Hippocampal formation (tissue), 2 donors: ENCODE measurements at places on chromosomes 7 and 10.

- no peak for DNase-seq
These were observed 95.4 kb upstream of the CDCA7L start for GRCh38 chr7:22040923-22041595.

GRCh38 chr7:106372595-106373318, 88.0 kb upstream of the NAMPT start:
- no peak for DNase-seq

GRCh38 chr7:126856691-126857291, 395.9 kb downstream of the GRM8 start:
- no peak for DNase-seq

GRCh38 chr7:36509962-36510361, 120.3 kb downstream of the ANLN start:
- DNase-seq, result no peak

DNA sequence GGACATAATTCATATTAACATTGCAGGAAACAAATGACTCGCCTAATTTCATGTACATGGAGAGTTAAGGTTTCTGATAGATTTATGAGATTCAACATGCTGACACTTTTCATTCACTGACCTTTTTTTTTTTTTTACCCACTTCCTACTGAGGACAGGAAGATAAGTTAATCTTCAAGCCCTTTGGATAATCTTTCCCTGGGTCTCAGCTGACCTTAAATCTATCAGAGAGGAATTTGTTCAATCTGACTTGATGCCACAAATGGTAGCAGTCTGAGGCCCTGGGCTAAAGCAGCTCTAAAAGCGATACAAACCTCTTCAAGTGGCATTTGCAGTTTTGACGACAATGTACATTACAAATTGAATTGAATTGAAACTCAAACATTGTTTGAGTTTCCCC, 493.3 kb upstream of the SORCS1 start:
- no peak for DNase-seq

DNA sequence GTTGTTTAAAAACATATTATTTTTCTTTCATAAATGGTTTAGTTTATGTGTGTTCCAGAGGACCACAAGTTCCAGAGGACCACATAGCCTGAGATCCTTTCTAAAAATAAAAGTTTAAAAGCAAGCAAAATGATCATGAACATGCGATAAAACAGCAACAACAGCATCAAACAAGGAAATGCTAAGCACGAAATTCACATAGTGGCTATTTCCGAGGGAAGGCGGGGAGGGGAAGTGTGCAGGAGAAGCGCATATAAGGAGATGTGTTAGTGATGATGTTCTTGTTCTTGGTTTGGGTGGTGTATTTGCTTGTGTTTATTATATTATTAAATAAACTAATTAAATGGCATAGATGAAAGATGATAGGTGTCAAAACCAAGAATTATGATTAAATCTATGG, 1.2 kb downstream of the TBATA start:
- DNase-seq, result no peak

DNA sequence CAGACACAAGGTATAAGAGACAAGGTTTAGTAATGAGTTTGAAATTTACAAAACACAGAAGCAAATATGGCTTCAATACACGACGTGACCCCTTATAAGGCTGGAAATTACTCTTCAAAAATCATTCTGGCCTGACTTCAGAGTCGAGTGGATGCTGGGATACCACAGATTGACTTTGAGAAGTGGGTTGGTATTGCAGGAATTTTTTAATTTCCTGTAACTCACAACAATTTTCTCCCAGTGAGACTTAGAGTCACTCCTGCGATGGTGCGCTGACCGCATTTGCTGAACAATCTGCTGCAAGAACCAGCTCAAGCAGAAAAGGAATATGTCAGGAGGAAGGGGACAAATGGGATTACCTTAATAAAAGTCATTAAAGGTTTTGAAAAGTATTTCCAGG, 132.1 kb downstream of the EMX2 start:
- DNase-seq, result no peak

GRCh38 chr10:101879456-101880231, 36.0 kb upstream of the KCNIP2 start:
- peak; percentile 11 for DNase-seq

- DNase-seq, result no peak
These were observed 215.0 kb downstream of the PHF14 start for GRCh38 chr7:11188529-11189310.

- peak; percentile 37 for DNase-seq
These were observed 36.8 kb downstream of the MYOF start for GRCh38 chr10:93445097-93445960.

- no peak for DNase-seq
These were observed 113.9 kb downstream of the DOCK4 start for GRCh38 chr7:112092306-112092705.

GRCh38 chr10:30017556-30017955, 41.8 kb downstream of the JCAD start:
- DNase-seq, result no peak

DNA sequence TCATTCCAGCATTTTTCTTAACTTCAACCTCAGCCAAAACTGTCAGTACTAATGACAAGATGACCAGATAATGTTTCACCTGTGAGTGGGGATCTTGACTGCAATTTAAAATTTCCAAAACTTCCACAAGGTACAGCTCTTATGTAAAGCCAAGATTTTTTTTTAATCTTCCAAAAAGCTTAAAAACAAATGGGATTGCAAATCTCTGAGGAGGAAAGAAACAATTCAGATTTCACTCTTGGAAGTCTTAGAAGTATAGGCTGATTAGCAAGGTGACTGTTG, 90.2 kb downstream of the AGMO start:
- no peak for DNase-seq

DNA sequence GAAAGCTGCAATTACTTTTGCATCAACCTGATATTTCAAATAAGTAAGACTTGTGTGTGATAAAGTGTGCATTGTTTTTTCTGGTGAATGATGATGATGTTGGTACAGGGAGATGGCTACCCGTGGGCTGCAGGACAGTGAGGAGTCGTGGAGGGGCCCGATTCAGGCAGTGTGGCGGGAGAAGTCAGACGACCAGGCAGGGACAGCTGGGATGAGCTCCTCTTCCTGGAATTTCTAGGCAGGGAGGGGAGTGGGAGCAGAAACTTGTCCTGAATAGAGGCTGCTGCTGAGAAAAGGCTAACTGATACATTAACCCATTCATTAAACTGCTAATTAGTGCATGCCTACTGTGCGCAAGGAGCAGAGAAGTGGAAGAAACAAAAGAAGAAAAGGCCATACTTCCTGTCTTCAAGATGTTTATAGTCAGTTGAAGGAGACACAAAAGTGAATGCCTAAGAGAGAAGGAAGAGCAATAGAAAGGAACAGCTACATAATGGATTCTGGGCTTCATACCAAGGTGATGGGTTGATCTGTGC, 9.3 kb upstream of the GATAD1 start:
- DNase-seq, result no peak

DNA sequence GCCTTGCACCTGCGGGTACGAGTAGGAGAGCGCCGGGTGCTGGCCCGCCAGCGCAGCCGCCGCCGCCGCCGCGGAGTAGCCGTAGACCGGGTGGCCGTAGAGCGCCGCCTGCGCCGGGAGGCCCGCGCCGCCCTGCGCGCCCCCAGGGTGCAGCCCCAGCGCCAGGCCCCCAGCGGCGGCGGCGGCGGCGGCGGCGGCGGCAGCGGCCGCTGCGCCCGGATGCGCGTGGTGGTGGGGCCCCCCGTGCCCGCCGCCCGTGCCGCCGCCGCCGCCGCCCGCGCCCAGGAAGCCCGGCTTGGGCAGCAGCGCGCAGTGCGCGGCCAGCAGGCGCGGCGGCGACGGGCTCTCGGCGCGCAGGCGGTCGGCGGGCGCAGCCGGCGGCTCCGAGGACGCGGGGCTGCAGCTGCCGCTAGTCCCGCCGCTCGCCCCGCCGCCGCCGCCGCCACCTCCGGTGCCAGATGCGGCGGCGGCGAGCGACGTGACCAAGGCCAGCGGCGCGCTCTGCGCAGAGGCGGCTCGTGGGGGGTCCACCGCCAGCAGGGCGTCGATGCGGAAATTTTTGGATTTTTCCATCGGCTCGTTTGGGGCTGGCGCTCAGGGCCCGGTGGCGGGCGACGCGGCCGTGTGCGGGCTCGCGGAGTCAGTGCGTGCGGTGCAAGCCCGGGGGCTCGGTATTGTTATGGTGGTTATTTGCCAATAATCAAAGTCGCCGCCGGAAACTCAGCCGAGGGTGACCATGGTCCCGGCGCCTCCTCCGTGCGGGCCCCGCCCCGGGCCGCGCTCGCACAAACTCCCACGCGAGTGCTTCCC, 480 bp downstream of the MNX1 start:
- no peak for DNase-seq

GRCh38 chr10:100740476-100741377, 4.7 kb upstream of the PAX2 start:
- no peak for DNase-seq

GRCh38 chr10:60572511-60573194, 183.0 kb upstream of the ANK3 start:
- DNase-seq, result peak; percentile 42

DNA sequence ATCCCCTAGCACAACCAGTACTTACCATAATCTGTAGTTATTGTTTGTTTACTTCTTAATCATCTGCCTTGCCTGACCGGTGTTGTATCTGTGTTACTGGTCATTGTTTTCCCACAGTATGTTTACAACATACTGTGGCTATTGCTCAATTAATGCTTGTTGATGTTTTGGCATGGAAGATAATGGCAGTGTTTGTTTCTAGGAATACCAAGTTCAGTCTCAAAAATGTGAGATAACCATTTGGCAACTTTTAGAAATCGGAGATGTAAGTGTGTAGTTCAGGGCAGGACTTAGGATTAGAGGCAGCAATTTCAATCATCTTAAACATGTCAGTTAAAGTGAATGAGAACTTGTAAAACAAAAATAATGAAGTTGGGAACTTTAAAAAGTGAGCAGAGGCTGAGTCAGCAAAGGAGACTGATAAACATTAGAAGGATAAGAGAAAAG, 8.2 kb downstream of the MINDY3 start:
- DNase-seq, result no peak

DNA sequence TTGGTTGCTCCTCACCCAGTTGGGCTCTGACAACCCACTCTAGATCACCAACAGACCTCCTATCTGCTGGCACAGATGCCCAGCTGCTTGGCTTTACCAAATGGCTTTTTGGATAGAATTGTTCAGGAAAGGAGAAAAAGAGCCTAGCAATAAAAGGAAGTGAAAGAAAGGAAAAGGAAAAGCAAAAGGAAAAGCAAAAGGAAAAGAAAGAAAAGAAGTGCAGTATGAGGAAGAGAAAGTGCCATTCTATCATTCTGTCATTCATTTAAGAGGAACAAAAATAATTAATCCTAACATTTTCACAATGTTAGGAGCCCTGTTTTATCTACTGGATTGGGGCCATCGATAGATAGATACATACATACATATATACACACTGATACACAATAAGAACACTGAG, 353.6 kb downstream of the THSD7A start:
- no peak for DNase-seq

DNA sequence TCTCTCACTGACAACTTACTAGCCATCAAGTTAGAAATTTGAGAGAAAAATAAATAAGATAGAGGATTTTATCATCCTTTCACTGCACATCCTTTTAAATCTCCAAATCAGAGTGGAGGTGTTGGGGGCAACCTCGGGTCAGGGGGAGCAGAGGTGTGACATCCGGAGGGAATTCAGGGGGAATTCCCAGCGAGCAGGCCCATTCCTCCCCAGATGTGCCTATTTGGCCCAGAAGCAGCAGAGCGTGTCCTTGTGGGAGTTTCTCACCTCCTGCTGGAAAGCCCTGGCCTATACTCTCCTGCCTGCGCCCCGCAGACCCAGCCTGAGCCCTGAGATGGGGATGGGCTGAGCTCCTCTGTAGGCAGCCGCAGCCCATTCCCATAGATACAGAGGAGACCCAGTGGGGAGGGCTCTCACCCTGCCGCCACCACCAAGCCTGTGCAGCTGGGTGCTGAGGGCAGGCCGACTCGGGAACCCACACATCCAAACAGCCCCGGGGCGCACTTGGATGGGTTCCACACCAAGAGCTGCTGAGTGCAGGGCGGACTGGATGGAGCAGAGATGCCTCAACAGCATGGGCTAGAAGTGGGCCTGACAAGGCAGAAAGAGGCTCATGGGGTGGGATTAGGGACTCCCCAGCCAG, 124.5 kb downstream of the CXCL12 start:
- DNase-seq, result no peak

GRCh38 chr7:18421297-18422002, 74.1 kb upstream of the HDAC9 start:
- DNase-seq, result no peak

DNA sequence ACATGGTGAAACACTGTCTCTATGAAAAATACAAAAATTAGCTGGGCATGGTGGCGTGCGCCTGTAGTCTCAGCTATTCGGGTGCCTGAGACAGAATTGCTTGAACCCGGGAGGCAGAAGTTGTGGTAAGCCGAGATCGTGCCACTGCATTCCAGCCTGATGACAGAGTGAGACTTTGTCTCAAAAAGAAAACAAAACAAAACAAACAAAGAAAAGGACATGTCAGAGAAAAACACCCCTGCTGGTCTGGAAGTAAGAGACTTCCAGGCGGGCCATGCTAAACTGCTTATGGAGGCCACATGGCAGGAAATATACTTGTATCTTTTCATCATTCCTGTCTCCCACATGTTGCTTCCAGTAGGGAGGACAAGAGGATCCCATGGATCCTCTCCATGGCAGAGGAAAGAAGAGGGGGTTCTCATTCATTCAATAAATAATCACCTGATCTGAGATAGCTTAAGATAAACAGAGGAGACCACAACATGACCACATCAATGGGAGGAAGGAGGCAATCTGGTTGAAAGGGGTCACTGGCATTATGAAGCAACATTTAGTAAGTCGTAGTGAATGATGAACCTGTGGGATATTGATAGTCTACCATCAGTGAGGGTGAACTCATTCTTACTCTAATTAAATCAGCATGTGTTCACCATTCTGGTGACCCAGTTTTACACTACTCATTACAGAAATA, 60.5 kb upstream of the ZNF138 start:
- DNase-seq, result no peak

DNA sequence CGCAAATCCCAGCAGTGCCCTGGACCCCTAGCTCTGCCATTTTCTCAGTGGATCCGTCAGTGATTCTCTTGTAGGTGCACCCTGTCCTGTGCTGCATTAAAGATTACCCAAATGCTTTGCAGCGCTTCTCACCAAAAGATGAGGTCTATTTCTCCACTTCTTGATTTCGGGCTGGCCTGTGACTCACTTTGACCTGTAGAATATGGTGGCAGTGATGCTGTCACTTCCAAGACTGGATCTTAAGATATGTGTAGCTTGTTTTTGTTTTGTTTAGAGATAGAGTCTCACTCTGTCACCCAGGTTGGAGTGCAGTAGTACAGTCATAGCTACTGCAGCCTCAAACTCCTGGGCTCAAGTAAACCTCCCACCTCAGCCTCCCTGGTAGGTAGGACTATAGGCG, 37.0 kb upstream of the ZMIZ1 start:
- DNase-seq, result no peak
